ENCODE measurements at places on chromosomes 1 and 21.

GRCh38 chr1:19533626-19534025, 48.3 kb upstream of the CAPZB start:
- no peak for DNase-seq
- H3K36me3 ChIP-seq, result peaks cover 4% of the 10 kb centered on the region
- H3K27ac ChIP-seq, result no peak overlapping the region
- H3K27me3 ChIP-seq, result no peaks in the 10 kb centered on the region

DNA sequence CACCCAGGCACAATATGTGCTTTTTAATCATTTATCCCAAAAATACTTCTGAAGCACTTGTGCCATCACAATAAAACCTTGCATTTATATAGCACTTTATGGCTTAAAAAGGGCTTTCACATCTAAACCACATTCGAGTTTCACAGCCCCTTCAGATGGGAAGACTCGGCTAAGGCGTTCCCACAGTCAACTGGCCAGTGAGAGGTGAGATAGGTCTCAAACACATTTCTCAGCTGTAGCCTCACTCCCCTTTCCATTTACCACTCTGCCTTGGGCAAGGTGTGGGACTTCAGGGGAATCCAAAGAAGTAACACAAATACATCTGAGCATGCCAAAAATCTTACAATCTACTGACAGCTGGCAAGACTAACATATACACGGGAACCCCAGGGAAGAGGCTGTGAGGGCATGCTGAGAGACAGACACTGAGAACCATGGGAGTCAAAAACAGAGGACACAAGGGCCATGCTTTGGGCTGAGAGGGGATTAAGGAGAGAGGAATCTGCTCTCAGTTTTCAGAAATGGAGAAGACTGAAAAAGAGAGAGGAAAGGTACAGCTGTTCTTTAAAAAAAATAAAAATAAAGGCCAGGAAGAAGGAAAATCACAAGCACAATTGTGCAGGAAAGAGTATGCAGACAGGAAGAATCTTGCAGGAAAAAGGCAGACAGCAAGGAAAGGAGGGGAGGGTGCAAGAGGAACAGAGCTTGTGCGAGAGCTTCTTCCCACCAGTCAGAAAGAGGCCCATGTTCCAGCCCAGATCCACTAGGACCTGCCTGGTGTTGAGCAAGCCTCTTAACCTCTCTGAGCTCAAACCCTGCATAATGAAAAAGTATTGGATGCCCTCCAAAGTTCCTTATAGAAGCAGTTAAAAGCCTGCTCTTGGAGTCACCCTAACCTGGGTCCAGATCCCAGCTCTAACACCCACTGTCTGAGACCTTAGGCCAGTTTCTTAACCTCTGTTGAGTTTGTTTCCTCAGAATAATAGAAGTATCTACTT, 73.5 kb downstream of the JAK1 start:
- no peak for DNase-seq
- H3K27ac ChIP-seq, result no peak overlapping the region
- no peaks in the 10 kb centered on the region for H3K27me3 ChIP-seq
- H3K4me1 ChIP-seq, result peaks cover 70% of the 10 kb centered on the region
- no peak overlapping the region for H3K4me3 ChIP-seq
- H3K36me3 ChIP-seq, result peaks cover 10% of the 10 kb centered on the region

DNA sequence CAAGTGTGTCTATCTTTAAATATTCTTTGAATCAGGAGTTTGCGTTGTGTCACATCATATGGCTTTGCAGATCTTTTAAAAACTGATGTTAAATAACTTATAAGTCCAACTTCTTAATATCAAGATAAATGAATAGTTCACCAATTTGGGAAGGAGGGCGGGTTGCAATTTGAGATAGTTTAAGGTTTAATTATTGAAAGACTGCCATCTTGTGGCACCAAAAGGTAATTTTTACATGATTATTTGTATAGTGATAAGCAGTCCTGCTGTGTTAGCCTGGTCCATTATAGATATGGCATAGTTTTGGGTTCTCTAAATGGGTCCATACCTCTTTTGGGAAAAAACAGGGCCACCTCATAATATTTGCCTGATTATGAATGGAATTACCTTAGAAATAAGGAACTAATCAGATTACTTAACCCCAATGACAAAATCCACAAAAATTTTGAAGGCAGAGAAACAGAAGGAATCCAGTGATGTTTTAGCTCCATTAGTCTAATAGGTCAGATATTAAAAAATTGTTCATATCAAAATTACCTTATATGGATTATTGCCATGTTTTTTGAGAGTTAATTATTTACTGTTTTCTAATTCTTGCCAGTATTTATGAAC, 64.3 kb downstream of the PRKAA2 start:
- no peaks in the 10 kb centered on the region for H3K4me1 ChIP-seq
- H3K4me3 ChIP-seq, result no peak overlapping the region
- no peak overlapping the region for H3K27ac ChIP-seq
- no peak for DNase-seq

- no peak overlapping the region for H3K4me3 ChIP-seq
- H3K36me3 ChIP-seq, result peaks cover 1% of the 10 kb centered on the region
- DNase-seq, result peak; percentile 63
- H3K4me1 ChIP-seq, result no peaks in the 10 kb centered on the region
- H3K27me3 ChIP-seq, result no peaks in the 10 kb centered on the region
- H3K27ac ChIP-seq, result no peak overlapping the region
Measured at GRCh38 chr1:13828454-13829151, 128.6 kb downstream of the PRDM2 start.

GRCh38 chr21:35325953-35326352, 276.9 kb upstream of the RUNX1 start:
- no peak for DNase-seq
- no peak overlapping the region for H3K4me3 ChIP-seq
- no peaks in the 10 kb centered on the region for H3K4me1 ChIP-seq
- H3K27me3 ChIP-seq, result peaks cover 3% of the 10 kb centered on the region

DNA sequence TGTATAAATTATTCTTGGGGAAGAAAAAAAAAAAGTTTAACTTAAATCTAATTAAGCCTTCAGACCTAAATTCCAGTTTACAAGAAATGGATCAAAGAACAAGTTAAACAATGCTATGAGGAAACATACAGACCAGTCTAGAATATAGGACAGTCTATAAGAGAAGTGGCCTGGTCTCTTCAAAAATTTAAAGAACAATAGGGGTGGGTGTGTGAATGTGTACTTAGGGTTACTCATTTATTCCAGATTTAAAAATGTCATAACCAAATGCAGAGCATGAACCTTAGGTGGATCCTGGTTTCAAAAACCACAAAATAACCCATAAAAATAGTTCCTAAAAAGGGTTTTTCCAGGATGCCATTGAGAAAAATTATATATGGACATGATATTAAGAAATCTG, 21.8 kb upstream of the SYNJ1 start:
- H3K4me3 ChIP-seq, result no peak overlapping the region
- H3K27me3 ChIP-seq, result no peaks in the 10 kb centered on the region
- H3K36me3 ChIP-seq, result peaks cover 53% of the 10 kb centered on the region

GRCh38 chr1:239386453-239387303, at the start of gene CHRM3:
TSS of gene CHRM3 (plus strand) at chr1:239386568. CDS start at chr1:239907452, 520,884 bp downstream.
- no peak within 1 kb of the TSS for H3K27ac ChIP-seq
- H3K36me3 ChIP-seq, result no peaks in the 10 kb centered on the region
- peak; percentile 40 for DNase-seq
- peaks cover 16% of the 10 kb centered on the region for H3K4me1 ChIP-seq

DNA sequence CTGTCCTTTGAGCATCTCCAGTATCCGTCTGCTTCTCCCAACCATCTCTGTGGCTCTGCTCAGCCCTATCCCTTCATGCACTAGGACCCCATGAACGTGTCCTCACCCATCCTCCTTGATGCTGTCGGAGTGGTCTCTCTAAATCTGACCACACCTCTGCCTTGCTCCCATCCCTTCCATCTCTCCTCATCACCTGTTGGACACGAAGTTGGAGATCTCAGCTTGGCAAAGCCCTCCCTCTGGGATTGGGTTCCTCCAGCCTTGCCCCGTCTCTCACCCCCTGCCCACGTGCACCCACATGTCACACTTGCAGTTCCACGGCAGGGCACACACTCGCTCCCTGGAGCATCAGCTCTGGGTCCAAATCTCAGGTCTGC, 135.7 kb downstream of the ACTL8 start:
- H3K27me3 ChIP-seq, result peaks cover 11% of the 10 kb centered on the region
- DNase-seq, result no peak
- H3K4me1 ChIP-seq, result no peaks in the 10 kb centered on the region
- no peak overlapping the region for H3K4me3 ChIP-seq

GRCh38 chr1:14756589-14757285, 158.3 kb downstream of the KAZN start:
- no peak overlapping the region for H3K4me3 ChIP-seq
- H3K27ac ChIP-seq, result no peak overlapping the region
- H3K36me3 ChIP-seq, result no peaks in the 10 kb centered on the region
- no peak for DNase-seq
- H3K27me3 ChIP-seq, result peaks cover 3% of the 10 kb centered on the region
- H3K4me1 ChIP-seq, result no peaks in the 10 kb centered on the region

DNA sequence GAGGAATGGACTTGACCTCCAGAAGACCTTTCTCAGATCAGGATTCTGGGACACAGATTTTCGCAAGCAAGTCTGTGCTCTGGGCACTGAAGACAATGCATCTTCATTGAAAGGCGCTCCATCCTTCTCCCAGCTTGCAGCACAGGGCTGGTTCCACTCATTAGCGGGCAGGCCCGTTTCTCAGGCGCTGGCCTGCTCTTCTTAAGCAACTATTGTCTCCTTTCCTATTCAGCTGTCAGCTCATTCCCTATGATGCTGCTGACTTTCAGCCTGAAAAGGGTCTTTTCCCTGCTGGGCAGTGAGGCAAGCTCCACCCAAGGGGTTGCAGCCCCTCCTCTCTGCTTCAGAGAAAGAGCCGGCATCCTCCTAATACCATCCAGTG, 91.9 kb upstream of the PLXNA2 start:
- DNase-seq, result no peak
- H3K36me3 ChIP-seq, result no peaks in the 10 kb centered on the region
- no peak overlapping the region for H3K4me3 ChIP-seq
- peaks cover 20% of the 10 kb centered on the region for H3K27me3 ChIP-seq
- H3K4me1 ChIP-seq, result no peaks in the 10 kb centered on the region
- no peak overlapping the region for H3K27ac ChIP-seq

DNA sequence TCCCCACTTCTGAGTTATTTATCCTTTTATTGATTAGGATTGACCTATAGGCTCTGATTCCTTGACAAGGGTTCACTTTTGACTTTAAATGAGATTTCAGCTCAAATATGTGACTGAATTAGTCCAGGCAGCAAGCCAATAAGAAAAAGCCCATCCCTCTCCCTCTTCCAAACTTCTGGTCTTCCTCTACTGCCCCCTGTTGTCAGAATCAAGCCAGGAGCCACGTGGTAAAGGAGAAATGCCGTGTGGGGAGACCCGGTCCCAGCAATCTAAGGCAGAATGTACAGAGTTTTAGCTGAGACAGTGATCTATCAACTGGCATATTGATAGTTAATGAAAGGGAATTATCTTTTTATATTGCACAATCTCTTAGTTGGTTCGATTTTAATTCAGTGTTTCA, 5.2 kb downstream of the ADAMTS5 start:
- H3K4me1 ChIP-seq, result no peaks in the 10 kb centered on the region
- no peak overlapping the region for H3K4me3 ChIP-seq
- no peak for DNase-seq

DNA sequence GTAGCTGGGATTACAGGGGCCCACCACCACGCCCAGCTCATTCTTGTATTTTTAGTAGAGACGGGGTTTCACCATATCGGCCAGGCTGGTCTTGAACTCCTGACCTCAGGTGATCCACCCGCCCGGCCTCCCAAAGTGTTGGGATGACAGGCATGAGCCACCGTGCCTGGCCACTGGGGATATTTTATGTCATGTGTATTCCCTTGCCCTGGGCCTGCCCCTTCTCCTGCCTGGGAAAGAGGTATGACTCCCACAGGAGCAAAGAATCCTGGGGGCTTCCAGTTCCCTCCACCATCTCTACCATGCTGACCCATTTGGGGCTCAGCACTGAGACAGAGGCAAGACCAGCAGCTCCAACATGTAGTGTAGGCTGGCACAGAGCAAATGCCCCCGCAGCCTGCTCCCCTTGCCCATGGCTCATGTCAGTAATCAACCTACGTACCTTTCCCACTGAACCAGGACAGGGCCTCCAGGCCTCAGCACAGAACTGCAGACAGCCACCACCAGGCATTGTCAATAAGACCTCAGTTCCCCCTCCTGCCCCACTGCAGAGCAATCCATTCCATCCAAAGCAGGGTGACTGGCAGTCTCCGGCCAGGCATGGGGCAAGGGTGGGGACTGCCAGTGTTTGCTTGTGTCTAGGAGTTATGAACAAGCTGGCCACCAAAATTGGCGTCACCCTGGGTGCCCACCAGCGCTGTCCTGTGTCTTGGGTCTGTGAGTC, 35.2 kb downstream of the BMP8A start:
- peaks cover 21% of the 10 kb centered on the region for H3K4me1 ChIP-seq
- H3K27me3 ChIP-seq, result no peaks in the 10 kb centered on the region
- no peak overlapping the region for H3K27ac ChIP-seq
- H3K36me3 ChIP-seq, result peaks cover 10% of the 10 kb centered on the region
- H3K4me3 ChIP-seq, result no peak overlapping the region
- no peak for DNase-seq

- H3K36me3 ChIP-seq, result no peaks in the 10 kb centered on the region
- no peaks in the 10 kb centered on the region for H3K4me1 ChIP-seq
- H3K27ac ChIP-seq, result no peak overlapping the region
- peaks cover 10% of the 10 kb centered on the region for H3K27me3 ChIP-seq
Measured at GRCh38 chr1:172513479-172513878, 19.5 kb upstream of the SUCO start.

DNA sequence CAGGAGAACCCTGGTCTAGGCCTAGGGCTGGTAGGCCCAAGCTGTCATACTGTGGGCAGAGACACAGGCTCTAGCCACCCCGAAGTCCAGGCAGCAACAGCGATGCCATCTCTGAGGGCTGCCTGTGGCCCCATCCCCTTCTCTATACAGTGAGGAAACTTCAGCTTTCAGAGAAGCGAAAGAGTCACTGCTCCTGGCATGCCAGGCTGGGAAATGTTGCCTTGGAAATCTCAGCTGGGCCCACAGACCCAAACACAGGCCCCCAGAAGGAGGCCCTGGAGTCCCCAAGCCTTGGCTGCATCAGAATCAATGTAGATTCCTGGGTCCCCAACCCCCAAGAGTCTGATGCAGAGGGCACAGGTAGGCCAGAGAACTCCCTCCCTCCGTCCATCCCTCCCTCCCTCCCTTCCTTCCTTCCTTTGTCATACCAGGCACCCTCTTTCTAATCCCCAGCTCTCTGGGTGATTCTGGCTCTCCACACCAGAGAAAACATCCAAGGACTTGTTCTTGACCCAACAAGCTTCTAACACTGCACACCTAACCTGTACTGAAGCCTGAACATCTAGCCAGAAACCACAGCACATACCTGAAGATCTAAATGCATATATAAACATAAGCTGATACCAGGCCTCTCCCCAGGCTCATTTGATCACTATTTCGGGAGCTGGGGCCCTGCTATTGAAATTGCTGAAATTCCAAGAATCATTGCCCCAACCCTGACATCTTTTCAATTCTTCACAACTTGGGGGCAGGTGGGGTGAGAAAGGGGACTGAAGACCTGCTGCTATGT, 143.2 kb upstream of the EDN2 start:
- no peak for DNase-seq
- H3K4me3 ChIP-seq, result no peak overlapping the region
- no peaks in the 10 kb centered on the region for H3K27me3 ChIP-seq
- H3K4me1 ChIP-seq, result peaks cover 23% of the 10 kb centered on the region
